ENCODE measurements at places on chromosomes 16 and 17.
A peak's percentile ranks its signal among the peaks of the same experiment; 100 is the strongest.

- H3K27me3 ChIP-seq = no peaks in the 10 kb centered on the region
- H3K36me3 ChIP-seq = peaks cover 7% of the 10 kb centered on the region
- DNase-seq = peak; percentile 22
Measured at GRCh38 chr17:36602030-36602748, 806 bp downstream of the MRM1 start.

DNA sequence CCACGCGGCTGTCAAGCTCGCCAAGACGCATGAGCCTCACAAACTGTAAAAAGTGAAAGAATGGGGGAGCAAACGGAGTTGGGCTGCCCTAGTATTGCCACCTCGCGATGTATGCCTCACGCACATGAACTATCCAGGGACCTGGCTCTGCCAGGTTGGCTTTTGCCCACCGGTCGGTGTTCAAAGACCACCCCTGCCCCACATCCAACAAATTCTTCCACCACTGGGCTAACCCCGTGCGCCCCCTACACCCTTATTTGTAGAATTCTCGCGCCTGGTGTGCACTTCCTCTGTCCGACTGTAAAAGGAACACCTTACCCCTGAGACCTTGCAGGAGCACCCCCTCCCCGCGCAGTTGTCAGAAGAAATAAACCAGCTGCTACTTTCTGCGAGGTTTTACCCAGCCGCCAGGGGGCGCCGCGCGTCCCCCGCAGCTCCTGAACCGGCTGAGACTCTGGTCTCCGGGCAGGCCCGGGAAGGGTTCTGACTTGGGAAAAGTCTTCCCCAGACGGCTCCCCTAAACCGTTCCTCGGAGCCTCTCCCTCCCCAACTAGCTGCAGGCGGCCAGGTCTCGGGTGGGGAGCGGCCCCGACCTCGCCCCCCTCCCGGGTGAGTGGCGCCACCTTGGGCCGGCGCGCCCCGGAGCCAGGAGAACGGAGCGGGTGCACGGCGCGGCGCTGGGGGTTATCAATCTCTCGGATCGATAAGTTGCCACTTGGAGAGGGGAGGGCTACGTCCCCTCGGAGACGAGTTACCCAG, 1.7 kb upstream of the ZNF423 start:
- DNase-seq = peak; percentile 63
- peaks cover 57% of the 10 kb centered on the region for H3K27me3 ChIP-seq
- H3K4me1 ChIP-seq = peaks cover 5% of the 10 kb centered on the region
- H3K36me3 ChIP-seq = peaks cover 2% of the 10 kb centered on the region
- H3K4me3 ChIP-seq = peak overlapping the region; percentile 90
- peak overlapping the region; percentile 61 for H3K27ac ChIP-seq

DNA sequence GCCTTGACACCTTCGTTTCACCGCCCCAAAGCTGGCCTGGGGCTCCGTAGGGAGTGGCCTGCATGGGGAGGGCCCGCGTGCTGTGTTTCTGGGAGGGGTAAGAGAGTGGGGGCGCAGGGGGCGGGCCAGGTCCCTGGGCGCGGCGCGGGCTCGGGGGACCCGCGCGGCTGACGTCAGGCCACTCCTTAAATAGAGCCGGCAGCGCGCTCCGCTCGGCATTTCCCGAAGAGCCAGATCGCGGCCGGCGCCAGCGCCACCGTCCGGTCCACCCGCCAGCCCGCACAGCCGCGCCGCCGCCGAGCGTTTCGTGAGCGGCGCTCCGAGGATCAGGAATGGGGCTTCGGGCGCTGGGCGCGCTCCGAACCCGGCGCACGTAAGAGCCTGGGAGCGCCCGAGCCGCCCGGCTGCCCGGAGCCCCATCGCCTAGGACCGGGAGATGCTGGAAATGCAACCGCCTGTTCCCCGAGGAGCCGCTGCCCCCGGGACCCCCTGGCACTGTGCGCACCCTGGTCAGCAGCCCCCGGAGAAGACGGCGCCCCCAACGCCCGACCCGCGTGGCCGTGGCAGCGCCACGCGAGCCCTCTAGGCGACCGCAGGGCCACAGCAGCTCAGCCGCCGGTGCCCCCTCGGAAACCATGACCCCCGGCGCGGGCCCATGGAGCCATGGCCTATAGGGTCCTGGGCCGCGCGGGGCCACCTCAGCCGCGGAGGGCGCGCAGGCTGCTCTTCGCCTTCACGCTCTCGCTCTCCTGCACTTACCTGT, at the start of gene HS3ST2:
Gene HS3ST2, plus strand, starts transcription at position 215 of the 763 bp plus-strand sequence. Its CDS starts 449 bp downstream, at position 664.
- peaks cover 41% of the 10 kb centered on the region for H3K27me3 ChIP-seq
- DNase-seq = peak; percentile 2
- H3K4me3 ChIP-seq = peak within 1 kb of the TSS; percentile 58
- no peaks in the 10 kb centered on the region for H3K36me3 ChIP-seq

DNA sequence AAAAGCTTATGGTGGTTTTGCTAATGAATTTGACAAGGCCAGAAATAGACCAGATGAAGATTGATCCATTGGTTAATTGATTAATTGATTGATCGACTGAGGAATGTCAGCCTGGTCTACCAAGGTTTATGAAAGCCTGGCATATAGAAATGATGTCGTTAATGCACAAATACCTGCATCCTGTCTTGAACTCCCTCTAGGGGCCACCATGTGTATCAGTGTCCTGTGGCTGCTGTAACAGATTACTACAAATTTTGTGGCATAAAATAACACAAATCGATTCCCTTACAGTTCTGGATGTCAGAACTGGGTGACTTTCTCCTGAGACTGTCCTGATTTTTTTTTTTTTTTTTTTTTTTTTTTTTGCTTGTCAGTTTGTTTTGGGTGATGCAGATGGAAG, 553.2 kb downstream of the MAF start:
- peaks cover 4% of the 10 kb centered on the region for H3K36me3 ChIP-seq
- H3K4me3 ChIP-seq = no peak overlapping the region
- no peaks in the 10 kb centered on the region for H3K27me3 ChIP-seq
- DNase-seq = no peak

DNA sequence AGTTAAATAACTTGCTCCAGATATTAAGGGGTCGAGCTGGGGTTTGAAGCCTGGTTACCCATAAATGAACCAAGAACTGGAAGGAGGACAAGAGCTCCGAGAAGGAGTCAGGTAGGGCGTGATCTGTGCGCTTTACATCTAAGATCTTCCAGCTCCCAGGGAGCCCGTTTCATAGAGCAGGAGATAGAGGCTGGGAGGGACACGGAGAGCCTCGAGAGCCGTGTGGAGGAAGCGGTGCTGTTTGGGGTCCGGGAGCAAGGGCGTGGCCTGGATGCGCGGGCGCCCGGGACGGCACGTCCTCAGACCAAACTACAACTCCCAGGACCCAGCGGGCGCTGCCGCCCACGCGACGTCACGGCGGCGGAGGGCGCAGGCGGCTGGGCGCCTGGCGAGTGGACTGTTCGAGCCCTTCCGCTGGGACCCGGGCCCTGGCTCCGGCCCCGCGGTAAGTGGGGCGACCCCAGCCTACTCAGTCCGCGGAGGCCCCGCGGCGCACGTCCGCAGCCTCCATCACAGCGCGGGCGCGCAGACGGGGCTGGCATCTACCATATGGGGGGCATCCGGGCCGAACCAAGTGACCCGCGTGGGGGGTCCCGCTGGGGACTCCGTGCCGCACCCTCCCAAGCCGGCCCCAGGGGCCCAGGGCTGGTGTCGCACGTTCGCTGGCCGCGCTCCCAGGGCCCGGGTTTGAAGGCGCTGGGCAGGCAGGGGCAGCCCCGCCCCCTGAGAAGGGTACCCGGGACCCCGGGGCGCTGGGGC, at the start of gene BCKDK:
Gene BCKDK, plus strand, starts transcription at position 352 of the 759 bp plus-strand sequence. CDS start 838 bp downstream, outside the sequence.
- no peaks in the 10 kb centered on the region for H3K36me3 ChIP-seq
- peak within 1 kb of the TSS; percentile 94 for H3K4me3 ChIP-seq
- H3K27me3 ChIP-seq = no peaks in the 10 kb centered on the region
- DNase-seq = peak; percentile 80

DNA sequence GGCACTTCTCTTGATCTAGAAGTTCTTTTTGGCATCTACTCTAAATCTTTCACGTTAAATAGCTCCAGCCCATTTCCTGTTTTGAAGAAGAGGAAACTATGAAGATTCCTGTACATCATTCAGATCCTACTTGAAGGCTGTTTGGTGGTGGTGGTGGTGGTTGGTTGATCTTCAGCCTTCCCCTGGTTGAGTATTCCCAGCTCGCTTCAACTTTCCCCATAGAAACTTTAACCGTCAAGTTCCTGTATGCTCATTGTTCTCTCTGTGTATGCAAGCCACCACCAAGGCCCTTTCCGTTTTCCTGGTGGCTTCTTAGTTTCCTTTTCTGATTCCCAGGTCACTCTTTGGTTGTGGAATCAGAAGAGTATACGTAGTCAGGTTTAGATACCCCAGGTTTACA, 3.3 kb downstream of the LRRC46 start:
- peaks cover 54% of the 10 kb centered on the region for H3K4me1 ChIP-seq
- H3K36me3 ChIP-seq = no peaks in the 10 kb centered on the region
- no peak for DNase-seq
- no peak overlapping the region for H3K4me3 ChIP-seq

GRCh38 chr16:1311738-1312466, 2.5 kb downstream of the UBE2I start:
- peaks cover 12% of the 10 kb centered on the region for H3K36me3 ChIP-seq
- H3K27me3 ChIP-seq = no peaks in the 10 kb centered on the region

DNA sequence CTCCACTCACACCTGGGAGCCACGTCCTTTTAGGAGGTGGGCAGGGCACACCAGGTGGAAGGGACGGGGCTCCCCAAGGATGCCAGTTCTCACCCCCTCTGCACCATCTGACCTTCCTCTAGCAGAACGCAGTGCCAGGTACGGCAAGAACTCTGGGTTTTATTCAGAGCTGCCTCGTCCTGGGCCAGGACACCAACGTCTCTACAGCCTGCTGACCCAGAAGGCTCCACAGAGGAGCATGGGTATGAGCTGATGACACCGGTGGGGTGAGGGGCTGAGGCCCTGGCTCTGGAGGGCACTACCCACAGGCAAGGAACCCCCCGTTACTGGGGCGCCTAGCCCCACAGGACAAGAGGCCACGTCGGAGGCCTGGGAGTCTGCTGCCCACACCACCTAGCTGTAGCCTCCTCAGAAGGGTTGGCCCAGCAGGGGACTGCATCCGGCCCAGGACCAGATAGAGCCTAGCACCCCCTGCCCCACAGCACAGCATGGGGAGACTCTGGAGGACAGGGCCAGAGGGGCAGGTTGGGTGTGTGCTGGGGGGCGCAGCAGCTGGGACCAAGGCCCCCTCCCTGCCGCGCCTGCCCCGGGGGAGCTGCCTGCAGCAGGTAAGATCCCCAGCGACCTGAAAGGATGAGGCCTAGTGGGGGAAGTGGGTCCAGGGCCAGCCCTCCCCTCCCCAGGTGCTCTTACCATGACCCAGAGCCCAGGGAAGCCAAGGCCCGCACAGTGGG, 13.9 kb downstream of the BCAR1 start:
- no peaks in the 10 kb centered on the region for H3K36me3 ChIP-seq
- no peaks in the 10 kb centered on the region for H3K27me3 ChIP-seq
- H3K27ac ChIP-seq = no peak overlapping the region
- no peak for DNase-seq
- peaks cover 5% of the 10 kb centered on the region for H3K4me1 ChIP-seq

DNA sequence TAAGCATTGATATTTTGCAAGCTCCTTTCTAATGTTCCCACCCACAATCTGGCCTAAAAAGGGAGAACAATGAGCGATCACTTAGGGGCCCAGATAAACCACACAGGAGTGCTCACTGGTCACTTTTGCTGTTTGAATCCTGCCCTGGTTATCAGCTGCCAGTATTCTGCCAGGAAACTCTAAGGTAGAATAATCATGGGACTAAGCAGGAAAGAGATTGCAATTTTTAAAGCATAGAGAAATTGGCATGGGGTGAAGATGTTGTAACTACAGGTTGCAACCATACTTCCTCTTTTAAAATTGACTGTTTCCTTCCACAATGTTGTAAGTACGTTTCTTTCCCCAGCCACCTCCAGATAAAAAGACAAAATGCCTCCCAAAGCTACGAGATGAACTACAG, 251.2 kb upstream of the CDH11 start:
- no peak overlapping the region for H3K27ac ChIP-seq
- DNase-seq = no peak
- H3K27me3 ChIP-seq = no peaks in the 10 kb centered on the region
- no peaks in the 10 kb centered on the region for H3K4me1 ChIP-seq
- no peak overlapping the region for H3K4me3 ChIP-seq
- no peaks in the 10 kb centered on the region for H3K36me3 ChIP-seq

GRCh38 chr17:72118335-72119076, 2.3 kb upstream of the SOX9 start:
- peaks cover 3% of the 10 kb centered on the region for H3K36me3 ChIP-seq
- no peak overlapping the region for H3K27ac ChIP-seq
- H3K4me3 ChIP-seq = peak overlapping the region; percentile 29
- peaks cover 86% of the 10 kb centered on the region for H3K27me3 ChIP-seq

GRCh38 chr16:58109881-58110280, 19.3 kb downstream of the CFAP20 start:
- H3K36me3 ChIP-seq = peaks cover 12% of the 10 kb centered on the region
- no peak overlapping the region for H3K27ac ChIP-seq
- no peak overlapping the region for H3K4me3 ChIP-seq
- H3K27me3 ChIP-seq = no peaks in the 10 kb centered on the region
- no peak for DNase-seq

- H3K27me3 ChIP-seq = no peaks in the 10 kb centered on the region
- H3K27ac ChIP-seq = no peak overlapping the region
- no peak for DNase-seq
- H3K36me3 ChIP-seq = no peaks in the 10 kb centered on the region
- H3K4me1 ChIP-seq = no peaks in the 10 kb centered on the region
- no peak overlapping the region for H3K4me3 ChIP-seq
Measured at GRCh38 chr16:262121-262745, 13.5 kb downstream of the RGS11 start.

DNA sequence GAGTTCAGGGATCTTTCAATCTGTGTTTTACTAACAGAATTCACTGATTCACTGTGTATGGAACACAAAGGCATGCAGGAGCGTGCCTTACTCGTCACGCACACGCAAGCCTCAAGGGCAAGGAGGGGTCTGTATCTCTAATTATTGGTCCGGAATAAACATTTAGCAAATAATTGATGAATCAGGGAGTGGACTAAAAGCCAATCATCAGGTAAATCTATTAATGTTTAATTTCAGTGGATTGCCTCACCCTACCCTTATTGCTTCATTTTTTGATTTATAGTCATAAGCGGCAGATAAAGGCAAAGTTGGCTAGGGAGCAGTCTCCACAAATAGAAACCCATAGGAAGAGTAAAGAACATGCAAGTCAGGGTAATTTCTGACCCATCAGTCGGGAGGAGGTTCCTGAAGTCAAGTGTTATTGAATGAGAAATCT, 7.4 kb upstream of the HSD17B2 start:
- peaks cover 21% of the 10 kb centered on the region for H3K27me3 ChIP-seq
- H3K27ac ChIP-seq = no peak overlapping the region
- H3K36me3 ChIP-seq = no peaks in the 10 kb centered on the region
- no peak for DNase-seq

DNA sequence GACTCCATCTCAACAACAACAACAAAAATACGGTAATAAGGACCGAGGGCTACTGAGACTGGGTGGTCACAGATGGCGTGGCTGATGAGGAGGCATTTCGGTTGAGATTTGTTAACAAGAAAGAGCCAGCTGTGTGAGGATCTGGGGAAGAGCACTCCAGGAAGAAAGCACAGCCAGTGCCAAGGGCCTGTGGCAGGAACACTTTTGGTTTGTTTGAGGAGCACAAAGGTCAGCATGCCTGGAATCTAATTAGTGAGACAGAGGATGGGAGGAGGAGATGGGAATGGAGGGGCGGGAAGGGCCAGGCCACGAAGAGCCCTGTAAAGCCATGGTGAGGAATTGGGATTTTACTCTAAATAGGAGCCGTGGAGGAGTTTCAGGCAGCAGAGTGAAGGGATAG, 24.9 kb downstream of the HASPIN start:
- H3K36me3 ChIP-seq = no peaks in the 10 kb centered on the region
- H3K27ac ChIP-seq = no peak overlapping the region
- peaks cover 27% of the 10 kb centered on the region for H3K4me1 ChIP-seq
- DNase-seq = no peak
